ENCODE measurements at places on chromosomes 7 and 10.
A peak's percentile ranks its signal among the peaks of the same experiment; 100 is the strongest.

- DNase-seq: peak; percentile 25
Measured at GRCh38 chr7:36280840-36281812, 108.5 kb upstream of the ANLN start.

DNA sequence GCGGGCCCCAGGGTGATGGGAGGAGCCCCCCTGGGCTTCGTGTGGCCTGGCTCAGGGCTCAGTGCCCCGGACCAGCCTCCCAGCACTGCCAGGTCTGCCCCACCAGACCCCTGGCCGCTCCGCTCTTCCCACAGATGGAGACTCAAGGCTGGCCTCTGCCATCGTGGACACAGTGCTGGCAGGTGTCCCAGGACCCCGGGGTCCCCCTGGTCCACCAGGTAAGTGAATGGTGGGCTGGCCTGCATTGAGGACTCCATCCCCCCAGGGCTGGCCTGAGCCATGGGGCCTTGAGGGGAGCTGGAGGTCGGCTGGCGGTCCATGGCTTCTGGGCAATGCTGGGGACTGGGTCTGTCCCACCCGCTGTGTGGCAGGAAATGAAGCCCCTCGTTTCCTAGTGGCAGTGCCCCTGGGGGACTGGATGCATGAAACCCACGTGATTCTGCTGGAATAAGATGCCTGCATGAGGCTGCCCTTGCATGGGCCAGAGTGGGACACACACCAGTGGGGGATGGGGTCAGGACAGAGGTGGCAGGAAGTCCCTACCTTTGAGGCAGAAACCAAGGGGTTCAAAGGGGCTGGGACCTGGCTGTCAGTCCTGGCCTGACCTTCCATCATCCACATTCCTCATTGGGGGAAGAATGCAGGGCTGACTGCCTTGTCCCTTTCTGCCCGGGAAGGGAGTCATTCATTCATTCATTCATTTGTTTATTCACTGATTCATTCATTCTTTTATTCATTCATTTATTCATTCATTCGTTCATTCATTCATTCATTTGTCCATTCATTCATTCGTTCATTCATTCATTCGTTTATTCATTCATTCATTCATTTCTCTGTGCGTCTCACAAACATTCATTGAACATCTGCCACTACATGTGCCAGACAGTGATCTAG is 81.8 kb downstream of the MYL10 start:
- no peak for DNase-seq

DNA sequence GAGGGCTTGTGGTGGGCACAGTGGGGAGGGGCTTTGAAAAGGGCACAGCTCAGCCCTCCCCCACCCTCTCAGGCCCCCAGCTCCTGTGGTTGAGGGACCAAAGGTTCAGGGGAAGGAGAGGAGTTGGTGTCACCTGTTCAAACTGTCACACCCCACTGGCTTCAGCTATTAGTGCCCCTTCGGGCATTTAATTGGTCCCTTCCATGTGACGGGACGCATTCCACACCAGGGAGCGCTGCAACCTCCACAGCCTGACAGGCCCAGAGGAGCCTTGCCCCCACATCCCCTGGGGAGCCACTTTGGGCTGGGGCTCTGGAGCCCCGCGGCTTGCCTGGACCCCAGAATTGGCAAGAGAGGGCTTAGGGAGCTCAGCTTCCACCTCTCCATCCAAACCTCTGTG is 75.7 kb downstream of the C10orf105 start:
- no peak for DNase-seq

DNA sequence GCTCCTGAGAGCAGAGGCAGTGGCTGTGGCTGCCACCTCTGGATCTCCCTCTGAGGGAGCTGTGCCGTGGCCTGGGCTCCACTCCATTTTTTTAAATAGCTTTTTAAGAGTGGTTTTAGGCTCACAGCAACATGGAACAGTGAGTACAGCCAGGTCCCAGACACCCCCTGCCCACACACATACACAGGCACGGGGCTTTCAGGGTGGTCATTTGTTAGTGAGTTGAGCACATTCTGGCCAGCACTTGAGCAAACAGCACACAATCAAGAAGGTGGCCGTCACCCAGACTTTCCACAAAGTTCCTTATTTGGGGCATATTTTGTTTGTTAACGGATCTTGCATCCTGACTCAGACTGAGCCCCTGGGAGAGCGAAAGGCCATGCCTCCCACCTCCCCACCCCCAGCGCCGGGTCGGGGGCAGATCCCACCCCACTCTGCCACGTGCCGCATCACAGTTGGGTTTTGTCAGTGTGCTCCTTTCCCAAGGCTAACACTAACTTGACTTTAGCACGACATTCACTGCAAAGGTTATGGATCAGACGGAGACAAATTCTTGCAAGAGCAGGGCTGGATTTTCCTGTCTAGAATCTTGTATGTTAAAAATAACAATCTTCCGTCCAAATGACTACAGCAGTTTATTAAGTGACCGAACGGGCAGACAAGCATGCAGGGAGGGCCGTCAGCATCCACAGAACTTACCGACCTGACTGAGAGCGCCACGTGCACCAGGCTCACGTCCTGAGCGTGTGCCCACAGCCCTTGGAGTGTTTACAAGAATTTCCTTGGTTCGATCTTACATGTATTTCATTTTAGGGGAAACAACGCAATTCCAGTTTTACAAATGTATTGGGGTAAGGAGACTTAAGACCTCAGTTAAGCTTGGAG is 156.5 kb upstream of the NPS start:
- DNase-seq: no peak

GRCh38 chr7:142864980-142865747 is 10.3 kb downstream of the EPHB6 start:
- no peak for DNase-seq

DNA sequence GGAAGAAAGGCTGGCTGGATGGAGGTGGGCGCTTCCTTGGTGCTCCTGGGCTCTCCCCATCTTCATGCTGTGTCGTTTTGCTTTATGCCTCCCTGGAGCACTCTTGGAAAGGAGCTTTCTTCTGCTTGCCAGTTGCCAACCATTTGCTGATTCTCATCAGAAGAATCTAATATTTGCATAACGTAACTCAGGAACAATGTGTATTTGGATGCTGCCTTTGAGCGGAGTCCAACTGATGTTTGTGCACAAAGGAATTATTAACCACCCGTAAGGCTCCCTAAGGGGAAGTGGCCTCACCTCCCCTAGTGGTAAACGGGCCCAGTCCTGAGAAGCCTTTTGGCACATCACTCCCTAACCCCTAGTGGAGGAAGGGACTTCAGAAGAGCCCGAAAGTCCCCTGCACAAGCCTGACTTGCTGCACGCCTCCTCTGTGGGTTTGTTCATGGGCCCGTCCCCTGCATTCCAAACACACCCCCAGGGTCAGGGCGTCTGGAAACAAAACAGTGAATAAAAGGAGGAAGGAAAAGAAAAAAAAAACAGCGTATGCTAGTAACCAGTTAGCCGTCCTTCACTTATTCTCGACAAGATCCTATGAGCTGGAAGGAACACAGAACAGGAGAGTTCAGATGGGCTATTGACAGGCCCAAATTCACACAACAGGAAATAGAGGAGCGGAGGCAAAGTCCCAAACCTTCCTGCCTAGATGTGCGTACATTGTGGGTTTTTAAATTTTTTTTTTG is 602.2 kb downstream of the LRMDA start:
- DNase-seq: no peak

- DNase-seq: no peak
Measured at GRCh38 chr10:23204773-23205172, 12.7 kb downstream of the PTF1A start.

GRCh38 chr10:77685432-77685831 is 47.8 kb upstream of the KCNMA1 start:
- DNase-seq: no peak

GRCh38 chr10:17029581-17030271 is 99.9 kb downstream of the CUBN start:
- peak; percentile 80 for DNase-seq

DNA sequence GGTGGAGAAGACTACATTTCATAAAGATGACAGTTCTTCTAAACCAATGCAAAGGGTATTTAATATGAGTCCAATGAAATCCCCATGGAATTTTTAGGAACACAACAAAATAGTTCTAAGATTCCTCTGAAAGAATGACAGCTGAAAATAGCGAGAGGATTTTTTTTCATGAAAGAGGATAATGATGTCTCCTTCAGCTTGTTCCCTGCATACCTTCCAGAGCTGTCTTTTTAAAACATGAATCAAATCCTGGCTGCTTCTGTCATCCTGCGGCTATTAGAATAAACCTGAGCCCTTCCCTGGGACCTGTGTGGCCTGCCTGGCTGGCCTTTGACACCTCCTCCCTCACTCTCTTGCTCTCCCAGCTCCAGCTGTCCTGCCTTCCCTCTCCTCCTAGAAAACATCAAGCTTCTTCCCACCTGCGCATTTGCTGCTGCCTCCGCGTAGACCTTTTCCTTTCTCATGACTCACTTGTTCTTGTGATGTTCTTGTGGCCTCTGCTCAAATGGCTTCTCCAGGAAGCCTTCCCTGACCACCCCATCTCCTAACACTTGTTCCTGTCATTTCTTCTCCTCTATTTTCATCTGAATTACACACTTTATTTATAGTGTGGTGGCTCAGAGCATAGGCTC is 57.4 kb downstream of the EEPD1 start:
- no peak for DNase-seq

DNA sequence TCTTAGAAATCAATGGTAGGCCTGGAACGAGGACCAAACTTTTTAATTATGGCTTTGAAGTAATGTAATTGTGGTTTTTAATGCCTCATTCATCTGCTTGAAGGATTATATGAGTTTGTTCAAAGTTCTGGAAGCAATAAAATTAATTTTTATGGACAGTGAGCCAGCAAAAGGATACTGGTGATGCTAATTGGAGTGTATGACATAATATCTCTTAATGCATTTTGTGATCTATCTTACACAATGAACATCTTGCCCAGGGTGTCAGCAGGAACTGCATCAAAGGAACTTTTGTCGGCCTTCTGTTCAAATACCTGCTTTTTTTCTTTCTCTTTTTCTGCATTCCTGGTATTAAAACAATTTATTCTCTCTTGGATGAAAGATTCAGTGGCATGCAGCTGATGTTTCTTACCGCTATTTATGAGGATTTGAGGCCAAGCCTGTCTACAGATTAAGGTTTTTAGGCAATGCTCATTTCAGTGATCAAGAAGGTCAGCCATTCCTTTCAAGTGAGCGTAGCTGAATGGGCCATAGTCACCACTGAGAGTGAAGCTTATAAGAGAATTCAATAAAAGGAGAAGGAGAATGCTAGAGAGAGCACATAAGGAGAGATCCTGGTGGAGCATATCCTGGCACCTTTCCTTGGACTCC is 974.8 kb downstream of the SORCS3 start:
- DNase-seq: no peak

GRCh38 chr10:109961174-109962001 is 38.1 kb upstream of the XPNPEP1 start:
- no peak for DNase-seq

- no peak for DNase-seq
Measured at GRCh38 chr7:16975712-16976111, 93.9 kb upstream of the AGR3 start.

- no peak for DNase-seq
Measured at GRCh38 chr10:113496111-113497109, 56.4 kb upstream of the HABP2 start.

GRCh38 chr10:69217119-69217754 is 2.9 kb upstream of the HKDC1 start:
- DNase-seq: no peak

DNA sequence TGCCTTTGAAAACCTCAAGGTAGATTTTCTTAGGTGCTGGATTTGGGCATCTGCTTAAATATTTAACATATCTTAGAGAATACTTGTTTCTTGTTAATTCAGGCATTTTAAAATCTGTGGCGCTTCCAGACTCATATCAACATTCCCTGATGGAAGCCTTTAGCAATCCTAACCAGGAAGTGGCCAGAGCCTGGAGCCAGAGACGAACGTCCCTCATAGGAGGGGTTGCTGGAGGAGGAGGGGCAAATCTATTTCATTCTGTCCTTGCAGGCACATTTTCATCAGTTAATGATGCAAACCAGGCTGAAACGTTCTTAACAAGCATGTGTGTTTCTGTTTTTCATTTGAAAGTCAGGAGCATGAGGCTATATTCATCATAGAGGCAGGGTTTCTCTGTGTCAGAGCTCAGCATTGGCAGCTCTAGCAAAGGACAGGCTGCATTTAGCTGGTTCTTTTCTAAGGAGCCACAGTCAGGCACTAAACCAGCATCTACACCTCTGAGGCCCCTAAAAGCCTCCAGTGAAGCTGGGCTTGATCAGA is 17.8 kb upstream of the IFIT2 start:
- DNase-seq: no peak

DNA sequence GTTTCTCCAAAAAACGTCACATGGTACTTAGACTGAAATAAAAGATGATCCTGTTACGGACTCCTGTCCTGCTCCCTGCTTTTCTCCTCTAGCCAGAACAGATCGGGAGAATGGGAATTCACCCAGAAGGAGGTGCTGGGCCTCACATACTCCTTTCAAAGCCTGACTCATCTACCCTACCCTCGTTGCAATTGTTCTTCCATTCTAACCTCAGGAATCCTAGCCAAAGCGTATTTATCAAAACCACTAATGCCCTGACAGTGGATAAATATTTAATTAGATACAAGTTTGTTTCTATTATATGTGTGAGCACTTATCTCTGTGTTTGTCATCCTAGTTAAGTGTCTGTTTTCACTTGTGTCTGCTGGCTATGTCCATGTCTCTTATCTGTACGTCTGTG is 21.7 kb downstream of the ZCWPW1 start:
- no peak for DNase-seq

GRCh38 chr7:105830405-105831301 is 45.7 kb downstream of the ATXN7L1 start:
- DNase-seq: no peak

DNA sequence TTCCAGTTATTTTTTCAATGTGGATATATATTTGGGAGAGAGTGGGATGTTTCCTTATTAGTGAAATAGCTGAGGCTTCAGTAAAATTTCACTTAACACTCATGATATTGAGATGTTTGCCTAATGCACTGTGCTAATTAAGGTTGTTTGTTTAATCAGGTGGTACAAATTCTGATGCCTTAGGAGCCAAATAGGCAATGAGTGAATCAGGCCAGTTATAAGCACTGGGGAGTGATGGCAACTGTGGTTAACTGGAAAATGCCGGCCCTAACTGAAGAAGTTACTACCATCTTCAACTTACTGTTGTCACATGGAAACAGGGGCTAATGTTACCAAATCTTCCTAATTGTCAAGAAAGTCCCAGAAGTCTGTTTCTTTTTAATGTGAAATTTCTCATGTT is 32.0 kb downstream of the VCL start:
- DNase-seq: no peak

- DNase-seq: no peak
Measured at GRCh38 chr7:139750459-139751095, 27.2 kb downstream of the HIPK2 start.

- DNase-seq: no peak
Measured at GRCh38 chr10:48498940-48499510, 105.8 kb downstream of the ARHGAP22 start.
